NCI-H1436 (cell line): ENCODE measurements at places on chromosomes 6 and 20.

DNA sequence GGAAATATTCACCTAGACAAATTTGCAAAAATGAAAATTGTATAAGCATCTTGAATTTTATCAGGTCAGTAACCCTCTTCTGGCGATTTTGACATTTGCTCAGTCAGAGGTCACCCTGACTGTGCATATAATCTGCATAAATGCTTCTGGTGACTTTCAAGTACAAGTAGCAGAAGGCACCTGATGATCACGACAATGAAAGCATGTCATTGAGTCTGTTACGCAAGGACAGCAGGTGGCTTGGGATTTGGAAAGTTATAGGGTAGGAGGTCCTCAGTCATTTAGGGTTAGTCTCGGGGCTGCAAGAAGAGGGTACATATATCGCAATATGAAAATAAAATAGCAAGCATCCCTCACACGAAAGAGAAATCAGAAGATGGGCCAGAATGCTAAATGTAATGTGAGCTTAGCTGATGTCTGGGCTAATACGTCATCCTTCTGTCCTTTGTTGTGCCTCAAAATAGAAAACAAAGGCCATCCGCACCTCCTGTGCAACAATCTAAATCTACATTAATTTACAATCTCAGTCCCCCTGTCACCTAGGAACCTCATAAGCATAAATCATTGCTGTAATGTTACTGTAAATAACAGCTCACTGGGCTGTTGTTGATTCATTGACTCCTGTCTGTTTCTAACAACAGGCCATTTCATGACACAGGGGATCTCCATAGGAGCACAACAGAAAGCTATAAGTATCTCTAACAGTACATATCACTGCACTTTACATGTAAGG is 155.2 kb upstream of the RSPO3 start:
- DNase-seq, result no peak

- DNase-seq, result no peak
Measured at GRCh38 chr20:24543741-24544140, 74.3 kb downstream of the SYNDIG1 start.

- no peak for DNase-seq
Measured at GRCh38 chr6:93196406-93196970, 222.9 kb downstream of the EPHA7 start.

DNA sequence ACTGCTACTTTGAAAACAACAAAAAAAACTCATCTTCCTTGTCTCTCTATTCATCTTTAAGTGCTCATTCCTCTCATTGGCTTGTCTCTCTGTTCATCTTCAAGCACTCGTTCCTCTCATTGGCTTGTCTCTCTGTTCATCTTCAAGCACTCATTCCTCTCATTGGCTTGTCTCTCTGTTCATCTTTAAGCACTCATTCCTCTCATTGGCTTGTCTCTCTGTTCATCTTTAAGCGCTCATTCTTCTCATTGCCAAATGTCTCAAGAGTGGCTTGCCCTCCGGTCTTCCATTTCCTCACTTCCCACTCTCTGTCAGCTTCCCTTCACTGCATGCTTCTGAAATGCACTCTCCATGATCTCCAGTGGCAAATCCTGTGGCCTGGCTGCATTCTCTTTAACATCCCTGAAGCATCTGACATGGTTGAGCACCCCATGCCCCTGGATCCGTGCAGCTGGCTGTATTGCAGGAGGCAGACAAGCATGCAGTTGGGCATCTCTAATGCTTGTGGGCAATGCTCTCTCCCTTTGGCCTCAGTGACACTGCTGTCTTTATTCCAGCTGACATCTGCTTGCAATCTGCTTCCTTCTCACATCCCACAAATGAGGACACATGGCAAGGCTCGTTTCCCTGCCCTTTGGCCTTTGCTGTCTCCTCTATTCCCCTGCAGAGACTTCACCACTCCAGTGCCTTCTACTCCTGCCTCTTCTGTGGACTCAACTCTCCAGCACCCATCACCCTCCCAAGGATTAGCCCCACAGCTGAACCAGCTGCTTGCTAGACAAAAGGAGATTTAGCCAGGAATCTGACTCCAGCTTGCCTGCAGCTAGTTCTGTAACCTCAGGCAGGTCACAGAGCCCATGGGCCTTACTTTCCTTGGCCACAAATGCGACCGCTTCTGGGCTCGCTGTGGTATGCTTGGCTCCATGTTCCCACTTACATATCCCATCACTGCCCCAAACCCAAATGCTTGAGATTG is 143.2 kb upstream of the SNX9 start:
- DNase-seq, result no peak

- DNase-seq, result no peak
Measured at GRCh38 chr6:47434372-47435253, 43.0 kb upstream of the CD2AP start.

- no peak for DNase-seq
Measured at GRCh38 chr6:91135406-91136103, 548.7 kb upstream of the MAP3K7 start.

DNA sequence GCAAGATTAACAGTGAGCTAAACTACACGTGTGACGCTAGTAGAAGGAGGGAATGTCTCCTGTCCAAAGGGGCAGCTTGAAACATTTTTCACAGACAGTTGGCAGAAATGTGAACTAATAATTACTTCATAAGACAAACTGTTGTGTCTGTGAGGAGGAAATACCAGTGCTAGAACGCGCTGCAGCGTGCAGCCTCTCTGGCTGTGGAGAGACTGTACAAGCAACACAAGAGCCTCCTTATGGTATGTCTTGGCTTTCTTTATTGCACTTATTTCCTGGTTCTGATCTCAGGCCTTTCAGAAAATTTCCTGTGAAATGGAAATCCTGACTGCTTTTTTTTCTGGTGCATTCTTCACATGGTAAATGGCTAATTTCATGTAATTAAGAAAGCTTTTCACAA is 25.3 kb upstream of the TIAM2 start:
- no peak for DNase-seq

GRCh38 chr6:12479451-12479850 is 189.3 kb downstream of the EDN1 start:
- DNase-seq, result no peak

GRCh38 chr20:52318651-52319050 is 127.1 kb upstream of the ZFP64 start:
- no peak for DNase-seq

DNA sequence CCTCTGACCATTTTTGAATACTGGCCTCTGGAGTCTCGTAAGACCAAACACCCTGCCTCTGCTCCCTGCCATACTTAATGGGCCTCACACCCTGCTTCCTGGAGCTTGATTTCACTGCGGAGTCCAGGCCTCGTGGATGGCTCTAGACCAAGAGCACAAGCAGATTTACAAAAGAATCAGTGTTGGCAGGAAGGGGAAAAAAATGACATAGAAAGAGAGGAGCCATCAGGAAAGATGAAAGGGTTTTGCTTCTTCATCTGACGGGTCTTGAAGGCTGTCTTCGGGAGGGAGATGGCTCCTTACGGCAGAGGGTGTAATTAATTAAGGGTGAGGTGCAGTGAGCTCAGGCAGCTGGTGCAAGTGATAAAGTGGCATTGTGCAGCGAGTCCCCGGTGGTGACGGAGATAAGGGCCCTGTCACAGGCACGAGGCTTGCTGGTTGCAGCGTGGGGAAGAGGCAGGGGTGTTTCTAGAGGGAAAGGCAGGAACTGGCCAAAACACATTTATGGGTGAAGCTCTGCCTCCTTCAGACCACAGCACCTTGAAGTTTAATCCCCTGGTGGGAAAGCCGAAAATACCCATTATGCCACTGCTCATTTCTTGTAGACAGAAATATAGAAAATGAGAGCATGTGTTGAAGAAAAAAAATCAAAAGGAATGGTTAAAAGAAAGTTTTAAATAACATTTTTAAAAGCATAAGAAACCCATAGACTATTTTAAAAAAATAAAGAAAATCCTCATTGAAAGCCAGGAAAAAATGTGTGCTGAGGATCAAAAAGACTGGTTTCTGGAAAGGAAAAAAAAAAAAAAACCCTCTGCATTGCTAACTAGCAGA is 128.6 kb upstream of the LRFN2 start:
- DNase-seq, result peak; percentile 31

GRCh38 chr20:45372241-45372640 is 5.9 kb downstream of the TP53TG5 start:
- no peak for DNase-seq

- no peak for DNase-seq
Measured at GRCh38 chr6:82419132-82419581, 55.5 kb downstream of the TPBG start.

- peak; percentile 26 for DNase-seq
Measured at GRCh38 chr6:70857387-70858077, 99.3 kb downstream of the B3GAT2 start.

GRCh38 chr6:168100803-168101589 is 22.0 kb upstream of the FRMD1 start:
- no peak for DNase-seq
